ENCODE measurements at places on chromosomes 1 and 21.
A peak's percentile ranks its signal among the peaks of the same experiment; 100 is the strongest.

GRCh38 chr1:207645635-207646081 is 725 bp downstream of the CR1L start:
- DNase-seq = no peak

DNA sequence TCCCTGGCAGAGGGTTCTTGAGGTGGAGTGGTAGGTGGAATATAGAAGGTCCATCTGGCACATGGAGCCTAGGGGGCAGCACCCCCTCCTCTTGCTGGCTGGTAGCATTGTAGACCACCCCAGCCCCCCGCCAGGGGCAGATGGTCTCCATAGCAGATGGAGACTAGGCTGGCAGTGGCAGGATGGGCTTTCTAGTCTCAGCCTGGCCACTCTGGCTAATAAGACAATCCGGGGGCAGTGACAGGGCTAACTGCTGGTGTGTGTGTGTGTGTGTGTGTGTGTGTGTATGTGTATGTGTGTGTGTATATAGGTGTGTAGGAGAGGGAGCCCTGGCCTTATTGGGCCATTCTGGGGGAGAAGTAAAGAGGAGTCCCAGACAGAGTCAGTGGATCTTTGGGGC is 16.1 kb downstream of the UTP11 start:
- DNase-seq = no peak

DNA sequence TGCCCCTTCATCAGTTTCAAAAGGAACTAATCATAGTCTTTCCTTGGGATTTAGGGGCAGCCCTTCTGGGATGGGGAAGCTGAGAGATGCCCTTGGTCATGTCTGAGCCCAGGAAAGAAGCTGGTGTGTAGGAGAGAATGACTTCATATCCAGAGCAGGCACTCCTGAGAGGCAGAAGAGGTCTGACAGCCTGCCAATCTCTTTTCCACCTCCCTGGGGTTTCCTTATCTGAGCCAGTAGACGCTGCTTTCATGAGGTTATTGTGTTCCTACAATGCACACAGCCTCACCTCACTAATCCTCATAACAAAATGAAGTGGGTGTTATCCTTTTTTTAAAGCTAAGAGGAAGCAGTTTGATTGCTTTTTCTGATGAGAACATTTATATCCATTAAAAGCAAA is 14.1 kb downstream of the ROR1 start:
- no peak for DNase-seq

DNA sequence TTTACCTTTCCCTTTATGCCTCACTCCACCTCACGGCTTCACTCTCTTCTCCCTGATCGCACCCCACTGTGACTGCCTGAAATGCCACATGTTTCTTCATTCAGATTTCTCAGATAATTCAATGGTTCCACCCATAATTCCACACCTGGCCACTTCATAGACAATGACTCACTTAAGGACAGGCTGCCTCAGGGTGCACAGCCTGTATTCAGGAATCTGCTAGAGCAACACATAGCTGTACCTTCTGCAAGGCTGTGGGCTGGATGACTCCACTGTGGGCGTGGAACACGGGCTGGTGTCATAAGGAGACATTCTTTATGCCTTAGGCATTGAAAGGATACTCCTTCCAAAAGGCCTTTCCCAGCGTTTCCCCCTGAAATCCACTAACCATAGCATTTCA is 36.1 kb downstream of the L1TD1 start:
- DNase-seq = no peak

- DNase-seq = no peak
Observed at GRCh38 chr1:15206418-15207030, 40.5 kb upstream of the FHAD1 start.

DNA sequence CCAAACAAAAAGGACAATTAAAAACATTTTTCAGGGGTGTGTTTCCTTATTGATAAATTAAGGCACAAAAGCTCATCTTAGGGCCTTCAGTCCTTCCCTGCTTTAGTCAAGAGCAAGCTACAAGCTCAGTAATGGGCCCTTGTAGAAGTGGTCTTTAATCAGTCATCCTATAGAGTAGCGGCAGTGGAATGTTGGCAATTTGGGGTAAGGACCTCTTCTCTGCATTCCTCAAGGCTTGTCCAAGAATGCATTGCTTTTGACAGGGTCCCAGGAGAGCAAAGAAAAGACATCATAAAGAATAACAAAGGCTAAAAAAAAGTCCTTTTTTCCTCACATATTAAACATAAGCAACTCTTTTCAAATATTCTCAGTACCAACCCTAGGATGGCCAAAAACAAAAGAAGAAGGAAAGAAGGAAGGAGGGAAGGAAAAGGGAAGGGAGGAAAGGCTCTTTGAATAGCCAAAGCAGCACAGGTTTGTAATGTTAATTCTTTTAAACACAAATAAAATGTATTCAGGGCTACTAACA is 27.3 kb upstream of the CAMK1G start:
- no peak for DNase-seq

- DNase-seq = peak; percentile 48
Observed at GRCh38 chr1:212495766-212496494, 63.2 kb downstream of the NENF start.
